ENCODE measurements at places on chromosomes 3 and 15.

DNA sequence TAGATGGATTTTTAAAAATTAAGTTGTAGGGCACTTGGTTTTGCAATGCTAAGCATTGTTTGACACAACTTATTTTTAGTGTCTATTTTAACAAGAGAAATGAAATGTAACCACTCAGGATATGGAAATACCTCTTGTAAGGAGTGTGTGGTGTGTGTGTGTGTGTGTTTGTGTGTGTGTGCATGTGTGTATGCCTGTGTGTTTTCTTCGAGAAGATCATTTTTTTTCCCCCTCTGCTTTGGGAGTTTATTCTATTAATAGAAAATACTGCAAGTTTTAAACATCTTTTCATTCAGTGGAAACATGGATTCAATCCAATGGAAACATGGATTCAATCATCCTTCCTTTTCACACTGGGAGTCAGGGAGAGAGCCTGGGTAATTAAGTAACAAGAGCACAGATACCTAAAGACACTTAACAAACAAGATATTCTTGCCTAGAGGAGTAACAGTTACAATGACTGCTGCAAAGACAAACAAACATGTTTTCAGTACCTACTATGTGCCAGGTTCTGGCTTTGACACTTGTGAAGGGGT lies 567.2 kb upstream of the TBL1XR1 start:
- no peak for DNase-seq

DNA sequence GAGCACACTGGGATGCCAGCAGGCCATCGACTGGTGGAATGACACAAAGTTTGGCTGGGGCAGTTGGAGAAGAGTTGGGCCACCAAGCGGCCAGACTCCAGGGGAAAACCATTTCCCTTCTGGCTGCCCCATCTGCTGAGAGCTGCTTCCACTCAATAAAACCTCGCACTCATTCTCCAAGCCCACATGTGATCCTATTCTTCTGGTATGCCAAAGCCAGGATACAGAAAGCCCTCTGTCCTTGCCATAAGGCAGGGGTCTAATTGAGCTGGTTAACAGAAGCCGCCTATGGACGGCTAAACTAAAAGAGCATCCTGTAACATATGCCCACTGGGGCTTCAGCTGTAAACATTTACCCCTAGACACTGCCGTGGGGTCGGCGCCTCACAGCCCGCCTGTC lies 55.1 kb downstream of the NKIRAS1 start:
- DNase-seq, result no peak

- no peak for DNase-seq
Observed at GRCh38 chr3:54917174-54917573, 10.7 kb downstream of the LRTM1 start.

GRCh38 chr3:130948929-130949328 lies 55.0 kb downstream of the ATP2C1 start:
- no peak for DNase-seq

DNA sequence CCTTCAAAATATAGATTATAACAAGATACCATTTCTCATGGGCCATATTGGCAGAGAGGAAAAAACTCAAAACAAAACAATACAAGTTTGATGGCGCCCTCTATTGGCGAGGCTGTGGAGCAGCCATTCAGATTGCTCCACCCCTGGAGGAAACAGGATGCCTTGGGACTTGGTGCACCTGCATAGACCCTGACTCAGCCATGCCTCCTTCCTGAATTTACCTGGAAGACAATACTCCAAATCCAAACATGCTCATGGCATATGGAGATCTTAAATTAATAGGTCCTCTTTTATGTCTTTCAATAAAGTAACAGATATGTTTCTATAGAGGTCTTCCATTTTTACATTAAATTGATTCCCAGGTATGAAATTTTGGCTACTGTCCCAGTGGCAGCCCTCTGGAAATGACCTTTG lies 90.0 kb downstream of the APBA2 start:
- DNase-seq, result peak; percentile 60

- DNase-seq, result no peak
Observed at GRCh38 chr3:156742401-156742800, 68.0 kb downstream of the TIPARP start.

GRCh38 chr15:98860281-98861041 lies 147.1 kb downstream of the PGPEP1L start:
- DNase-seq, result no peak

DNA sequence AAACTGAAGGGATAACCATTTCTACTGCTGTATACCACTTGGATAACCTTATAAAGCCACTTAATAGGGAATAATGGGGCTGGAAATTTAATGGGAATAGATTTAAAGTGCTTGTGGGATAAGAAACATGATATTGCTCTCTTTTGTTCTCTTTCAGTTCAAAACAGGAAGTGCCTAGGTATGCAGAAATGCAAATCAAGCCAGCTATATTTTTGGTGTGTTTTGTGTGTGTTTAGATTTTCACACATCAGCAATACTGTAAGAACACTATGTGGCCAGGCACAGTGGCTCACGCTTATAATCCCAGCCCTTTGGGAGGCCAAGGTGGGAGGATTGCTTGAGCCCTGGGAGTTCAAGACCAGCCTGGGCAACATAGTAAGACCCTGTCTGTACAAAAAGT lies 442.3 kb upstream of the TPRG1 start:
- no peak for DNase-seq

- no peak for DNase-seq
Observed at GRCh38 chr3:56183529-56183928, 284.7 kb downstream of the ERC2 start.

- peak; percentile 52 for DNase-seq
Observed at GRCh38 chr3:146469150-146470017, at the start of gene PLSCR2. TSS of gene PLSCR2 (minus strand) at chr3:146469561. CDS start at chr3:146459904, 9,657 bp downstream.

DNA sequence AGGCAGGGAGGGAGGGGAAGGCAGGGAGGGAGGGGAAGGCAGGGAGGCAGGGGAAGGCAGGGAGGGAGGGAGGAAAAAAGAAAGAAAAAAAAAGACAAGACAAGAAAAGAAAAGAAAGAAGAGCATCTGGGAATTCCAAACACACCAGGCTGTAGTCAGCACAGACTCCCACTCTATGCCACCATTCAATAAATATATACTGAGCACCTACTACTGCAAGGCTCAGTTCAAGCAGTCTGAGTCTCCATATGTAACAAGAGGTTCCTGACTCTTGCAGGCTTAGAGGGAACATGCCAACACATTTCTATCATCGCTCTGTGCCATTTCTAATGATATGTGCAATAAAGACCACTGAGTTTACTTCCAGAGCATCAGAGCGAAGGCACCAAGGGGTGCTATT lies 47.7 kb downstream of the ANXA2 start:
- DNase-seq, result no peak

DNA sequence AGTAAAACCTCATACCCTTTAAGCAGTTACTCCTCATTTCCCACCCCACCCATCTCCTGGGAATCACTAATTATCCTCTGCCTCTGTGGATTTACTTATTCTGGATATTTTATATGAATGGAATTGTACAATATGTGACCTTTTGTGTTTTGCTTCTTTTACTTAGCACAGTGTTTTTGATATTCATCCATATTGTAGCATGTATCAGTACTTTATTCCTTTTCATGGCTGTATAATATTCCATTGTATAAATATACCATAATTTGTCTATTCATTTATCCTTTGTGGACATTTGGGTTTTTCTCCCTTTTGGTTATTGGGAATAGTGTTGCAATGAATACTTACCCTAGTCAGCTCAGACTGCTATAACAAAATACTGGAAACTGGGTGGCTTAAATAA lies 39.2 kb downstream of the SH3GL3 start:
- no peak for DNase-seq

- DNase-seq, result no peak
Observed at GRCh38 chr3:55127565-55127964, 199.7 kb upstream of the LRTM1 start.

- peak; percentile 87 for DNase-seq
Observed at GRCh38 chr15:40357723-40358470, at the start of gene DISP2. TSS of gene DISP2 (plus strand) at chr15:40358219. CDS start at chr15:40358322, 103 bp downstream.

GRCh38 chr15:78130466-78131294 lies 565 bp downstream of the CIB2 start:
- peak; percentile 41 for DNase-seq

DNA sequence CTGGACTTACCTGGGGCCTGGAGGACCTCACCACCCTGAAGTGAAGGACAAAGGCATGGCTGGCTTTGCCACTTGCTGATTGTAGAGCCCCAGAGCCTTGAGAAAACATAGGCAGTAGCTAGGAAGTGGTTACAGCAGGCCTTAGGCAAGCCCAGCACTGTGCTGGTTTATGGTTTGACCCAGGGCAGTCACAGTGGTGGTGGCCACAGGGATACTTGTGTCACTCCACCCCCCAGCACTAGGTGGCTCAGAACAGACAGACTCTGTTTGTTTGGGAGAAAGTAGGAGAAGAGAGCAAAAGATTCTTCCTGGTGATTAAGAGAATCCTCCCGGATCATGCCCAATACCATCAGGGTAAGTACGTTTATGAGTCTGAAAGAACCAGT lies 13.2 kb upstream of the COL8A1 start:
- DNase-seq, result no peak

GRCh38 chr3:136750897-136751315 lies 1.3 kb downstream of the STAG1 start:
- no peak for DNase-seq

DNA sequence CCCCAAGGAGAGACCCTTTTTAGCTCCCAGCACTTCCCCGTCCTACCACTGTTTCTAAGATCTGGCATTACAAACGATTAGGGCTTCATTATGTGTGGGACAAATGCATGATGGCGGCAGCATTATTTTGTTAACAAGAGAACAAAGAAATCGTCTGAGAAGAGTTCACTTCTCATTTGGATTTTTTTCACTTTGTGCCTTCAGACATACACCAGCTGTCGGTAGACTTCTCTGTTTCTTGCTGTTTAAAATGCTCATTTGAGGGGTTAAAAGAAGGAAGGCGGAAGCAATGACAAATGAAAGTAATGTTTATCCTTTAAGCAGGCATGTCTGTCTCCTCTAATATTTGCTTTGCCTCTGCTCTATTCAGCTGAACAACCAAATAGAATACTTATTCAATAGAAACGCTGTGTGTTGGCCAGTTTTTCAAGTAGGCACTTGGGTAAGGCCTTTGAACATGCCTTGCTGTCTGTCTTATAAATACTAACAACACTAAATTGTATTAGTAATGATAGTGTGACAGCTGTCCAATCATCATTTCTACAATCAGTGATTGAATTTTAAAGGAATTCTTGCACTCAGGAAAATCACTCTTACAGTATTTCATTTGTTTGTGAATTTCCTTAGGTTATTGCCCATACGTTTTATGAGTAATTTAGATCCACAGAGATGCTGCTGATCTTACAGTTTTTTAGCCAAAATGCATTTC lies 382.4 kb downstream of the IL5RA start:
- no peak for DNase-seq

DNA sequence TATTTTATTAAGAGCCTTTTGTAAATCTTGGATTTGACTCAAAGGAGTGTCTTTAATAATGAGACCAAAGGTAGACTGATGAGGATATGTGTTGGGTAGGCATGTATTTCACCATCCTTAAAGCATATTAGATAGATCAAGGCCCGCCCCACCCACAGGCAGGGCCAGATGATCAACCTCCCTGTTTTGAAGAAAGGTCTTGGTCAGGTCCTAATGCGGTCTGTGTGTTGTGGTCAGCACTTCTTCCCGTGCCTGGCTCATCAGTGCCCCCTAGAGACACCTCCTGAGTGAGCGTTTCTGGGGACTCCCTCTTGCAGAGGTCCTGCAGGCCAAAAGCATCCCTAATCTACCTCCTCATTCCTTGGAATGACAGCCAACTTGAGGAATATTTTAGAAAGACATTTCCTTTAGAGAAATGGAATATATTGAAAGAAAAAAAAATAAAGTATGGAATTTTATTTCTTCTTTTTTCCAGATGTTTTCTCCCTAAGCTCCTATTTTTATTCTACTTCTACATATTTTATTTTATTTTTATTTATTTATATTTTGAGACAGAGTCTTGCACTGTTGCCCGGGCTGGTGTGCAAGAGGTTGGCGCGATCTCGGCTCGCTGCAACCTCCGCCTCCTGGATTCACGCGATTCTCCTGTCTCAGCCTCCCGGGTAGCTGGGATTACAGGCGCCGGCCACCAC lies 6.0 kb downstream of the TM4SF4 start:
- DNase-seq, result no peak

- no peak for DNase-seq
Observed at GRCh38 chr15:40090774-40091455, 17.8 kb downstream of the BMF start.

- no peak for DNase-seq
Observed at GRCh38 chr3:104825116-104825515, 541.6 kb upstream of the ALCAM start.

GRCh38 chr3:137770066-137770834 lies 6.1 kb downstream of the SOX14 start:
- no peak for DNase-seq

GRCh38 chr15:51348688-51349087 lies 7.2 kb downstream of the GLDN start:
- DNase-seq, result no peak

DNA sequence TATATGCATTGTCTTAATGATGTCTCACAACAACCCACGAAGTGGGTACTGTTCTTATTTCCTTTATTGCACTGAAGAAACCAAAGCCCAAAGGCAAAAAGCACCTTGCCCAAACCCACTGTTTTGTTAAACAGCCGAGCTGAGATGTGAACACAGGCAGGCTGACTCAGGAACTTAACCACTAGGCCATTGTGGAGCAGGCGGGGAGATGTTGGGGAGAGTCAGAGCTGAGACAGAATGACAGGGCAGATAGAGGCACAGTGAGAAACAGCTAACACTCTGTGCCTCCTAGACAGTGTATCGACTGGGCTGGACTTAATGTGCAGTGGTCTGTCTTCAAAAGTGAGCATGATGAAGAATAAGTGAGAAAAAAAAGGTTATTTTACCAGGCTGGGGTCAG lies 56.5 kb downstream of the RPLP1 start:
- no peak for DNase-seq

GRCh38 chr15:74482661-74483060 lies 21.7 kb upstream of the UBL7 start:
- DNase-seq, result no peak

- DNase-seq, result no peak
Observed at GRCh38 chr3:140370686-140371085, 307.2 kb upstream of the TRIM42 start.

DNA sequence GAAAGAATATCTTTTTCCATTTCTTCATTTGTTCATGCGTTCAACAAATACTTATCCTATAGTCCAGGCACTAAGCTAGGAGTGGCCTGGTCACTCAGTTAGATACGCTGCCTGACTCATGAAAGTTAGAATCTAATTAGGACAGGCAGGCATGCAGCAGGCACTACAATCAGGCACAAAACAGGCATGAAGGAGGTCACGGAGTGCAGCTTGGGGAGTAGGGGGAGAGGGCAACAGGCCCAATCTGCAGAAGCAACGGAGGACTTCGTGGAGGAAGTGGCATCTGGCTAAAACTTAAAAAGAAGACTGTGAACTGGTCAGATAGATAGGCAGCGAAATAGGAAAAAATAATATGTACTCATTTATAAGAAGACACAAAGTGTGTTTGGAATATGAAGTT lies 420.9 kb downstream of the MAGI1 start:
- no peak for DNase-seq

- no peak for DNase-seq
Observed at GRCh38 chr3:141452045-141452444, 34.8 kb upstream of the RASA2 start.

- no peak for DNase-seq
Observed at GRCh38 chr3:105653868-105654267, 214.9 kb downstream of the CBLB start.

Data from T-helper 9 cell (primary cell).